Hepatic stellate cell (primary cell): ENCODE measurements at places on chromosomes 3 and 15.

DNA sequence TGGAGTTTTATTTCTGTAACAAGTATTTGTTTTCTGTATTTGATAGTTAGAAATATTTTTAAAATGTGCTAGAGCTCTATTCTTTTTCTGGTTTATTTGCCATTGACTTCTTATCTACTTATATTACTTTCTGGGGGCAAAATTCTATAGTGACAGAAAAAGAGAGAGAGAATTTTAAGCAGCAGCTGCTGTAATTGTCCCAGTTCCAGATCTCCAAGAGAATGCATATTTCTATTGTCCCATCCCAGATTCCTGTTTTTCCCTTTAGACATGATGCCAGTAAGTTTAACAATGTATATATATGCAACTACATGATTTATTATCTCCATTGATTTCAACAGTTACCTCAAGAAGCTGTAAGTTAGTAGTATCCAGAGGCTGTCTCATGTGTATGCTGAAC is 541.7 kb upstream of the ZNF385D start:
- DNase-seq, result no peak

DNA sequence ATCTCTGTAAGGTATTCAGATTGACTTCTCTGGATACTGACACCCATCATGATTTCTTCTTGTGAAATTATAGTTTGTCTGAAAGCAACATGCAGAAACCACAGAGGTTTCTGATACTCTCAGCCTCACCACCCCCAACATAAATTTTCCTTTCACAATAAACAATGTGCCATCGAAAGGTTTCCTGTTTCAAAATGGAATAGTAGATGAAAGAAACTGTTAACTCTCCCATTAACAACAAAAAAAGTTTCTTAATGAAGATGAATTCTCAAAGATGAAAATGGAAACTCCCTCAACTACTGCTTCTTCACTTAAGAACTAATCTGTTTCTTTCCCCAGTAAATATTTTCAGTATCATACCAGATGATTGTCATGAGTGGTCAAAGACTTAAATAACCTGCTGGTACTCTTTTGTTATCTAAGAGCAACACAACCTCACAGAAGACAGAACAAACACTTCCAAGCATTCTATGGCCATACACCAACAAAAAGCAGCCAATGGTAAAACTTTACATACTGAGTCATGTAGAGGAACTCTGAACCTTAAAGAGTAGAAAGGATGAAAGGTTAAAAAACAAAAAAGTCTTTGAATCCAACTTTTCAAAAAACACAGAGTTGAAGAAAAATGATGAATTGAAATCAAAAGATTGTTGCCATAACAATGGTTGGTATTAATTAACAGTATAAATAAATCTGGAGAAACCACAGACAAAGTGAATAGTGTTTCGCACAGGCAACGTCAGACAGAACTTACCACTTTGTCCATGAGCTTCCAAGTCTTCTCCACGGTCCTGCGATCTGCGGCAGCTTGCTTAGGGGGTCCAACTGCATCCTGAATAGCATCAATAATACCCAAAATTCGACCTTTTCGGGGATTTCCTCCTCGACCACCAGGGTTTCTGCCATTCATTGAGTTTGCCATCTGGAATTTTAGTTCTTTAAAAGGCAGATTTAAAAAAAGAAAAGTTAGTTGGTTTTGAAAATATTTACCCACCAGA is 1.9 kb downstream of the CBLB start:
- DNase-seq, result no peak

DNA sequence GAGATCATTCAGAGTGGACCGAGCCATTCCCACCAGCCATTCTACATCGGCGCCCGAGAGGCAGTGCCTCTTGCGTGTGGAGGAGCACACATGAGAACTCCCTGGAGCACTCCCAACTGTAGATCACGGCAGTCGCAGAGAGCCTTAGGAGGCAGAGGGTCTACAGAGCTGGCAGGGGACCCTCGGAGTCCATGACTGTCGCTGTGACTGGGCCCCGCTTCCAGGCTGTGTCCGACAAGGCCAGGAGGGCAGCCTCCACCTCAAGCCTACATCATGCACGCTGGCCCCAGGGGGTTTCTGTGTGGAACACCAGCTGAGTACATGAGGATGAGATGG is 159.0 kb downstream of the CHSY1 start:
- DNase-seq, result no peak

- DNase-seq, result no peak
Measured at GRCh38 chr15:75809986-75810750, 33.1 kb upstream of the UBE2Q2 start.

- DNase-seq, result no peak
Measured at GRCh38 chr3:69772152-69772867, 33.0 kb downstream of the MITF start.

GRCh38 chr15:68598171-68599152 is 19.7 kb downstream of the CORO2B start:
- no peak for DNase-seq

- no peak for DNase-seq
Measured at GRCh38 chr3:98769448-98769847, 6.3 kb downstream of the ST3GAL6 start.

DNA sequence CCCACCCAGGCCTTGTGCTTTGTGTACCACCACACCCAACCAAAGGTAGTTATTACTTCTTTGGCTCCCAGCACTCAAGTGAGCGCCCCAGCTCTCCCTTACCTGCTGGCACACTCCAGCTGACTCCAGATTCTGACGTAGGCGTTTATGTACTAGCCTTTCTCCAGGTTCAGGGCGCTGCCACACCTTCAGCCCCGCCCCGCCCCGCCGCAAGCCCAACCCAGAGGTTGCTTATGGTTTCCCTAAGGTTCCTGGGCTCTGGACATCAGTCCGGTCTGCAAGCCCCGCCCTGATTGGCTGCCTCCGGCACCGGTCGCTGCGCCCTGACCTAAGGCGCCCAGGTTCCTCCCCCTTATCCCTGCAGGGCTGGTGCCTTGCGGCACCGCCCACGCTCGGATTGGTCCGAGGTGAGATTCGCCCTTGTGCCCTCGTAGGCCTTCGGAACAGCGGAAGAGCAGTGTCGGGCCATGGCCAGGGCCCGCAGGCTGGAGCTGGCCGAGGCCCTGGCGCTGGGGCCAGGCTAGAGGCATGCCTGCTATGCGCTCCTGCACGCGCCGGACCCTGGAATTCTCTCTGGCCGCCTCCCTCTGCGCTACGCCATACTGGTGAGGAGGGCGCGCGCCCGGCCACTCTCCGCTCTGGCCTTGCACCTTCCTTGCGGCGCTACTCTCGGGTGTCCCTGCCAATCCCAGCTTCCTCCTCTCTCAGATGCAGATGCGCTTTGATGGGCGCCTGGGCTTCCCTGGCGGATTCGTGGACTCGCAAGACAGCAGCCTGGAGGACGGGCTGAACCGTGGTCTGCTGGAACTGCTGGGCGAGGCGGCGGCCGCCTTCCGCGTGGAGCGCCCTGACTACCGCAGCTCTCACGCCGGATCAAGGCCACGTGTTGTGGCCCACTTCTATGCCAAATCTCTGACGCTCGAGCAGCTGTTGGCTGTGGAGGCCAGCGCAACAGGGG is 19.8 kb upstream of the NUDT16 start:
- DNase-seq, result peak; percentile 12

GRCh38 chr15:25431836-25432561 is 6.8 kb downstream of the UBE3A start:
- no peak for DNase-seq

DNA sequence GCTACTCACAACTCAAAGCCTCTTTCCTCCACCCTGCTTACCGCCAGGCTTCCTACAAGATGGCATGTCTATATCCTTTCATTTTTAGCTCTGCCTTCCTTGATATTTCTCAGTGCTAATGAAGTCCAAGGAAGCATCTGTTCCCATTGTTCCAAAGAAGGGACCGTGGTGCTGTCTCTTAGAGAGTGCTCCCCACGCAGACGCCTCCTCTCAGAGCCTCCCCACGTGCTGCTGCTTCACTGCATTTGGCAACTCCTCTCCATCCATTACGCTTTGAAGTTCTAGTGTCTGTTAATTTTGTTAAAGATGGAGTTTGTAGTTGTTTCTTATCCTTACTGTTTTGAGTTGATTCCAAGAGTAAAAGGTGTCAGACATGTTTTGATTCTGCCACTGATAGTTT is 26.2 kb downstream of the GNB4 start:
- no peak for DNase-seq

DNA sequence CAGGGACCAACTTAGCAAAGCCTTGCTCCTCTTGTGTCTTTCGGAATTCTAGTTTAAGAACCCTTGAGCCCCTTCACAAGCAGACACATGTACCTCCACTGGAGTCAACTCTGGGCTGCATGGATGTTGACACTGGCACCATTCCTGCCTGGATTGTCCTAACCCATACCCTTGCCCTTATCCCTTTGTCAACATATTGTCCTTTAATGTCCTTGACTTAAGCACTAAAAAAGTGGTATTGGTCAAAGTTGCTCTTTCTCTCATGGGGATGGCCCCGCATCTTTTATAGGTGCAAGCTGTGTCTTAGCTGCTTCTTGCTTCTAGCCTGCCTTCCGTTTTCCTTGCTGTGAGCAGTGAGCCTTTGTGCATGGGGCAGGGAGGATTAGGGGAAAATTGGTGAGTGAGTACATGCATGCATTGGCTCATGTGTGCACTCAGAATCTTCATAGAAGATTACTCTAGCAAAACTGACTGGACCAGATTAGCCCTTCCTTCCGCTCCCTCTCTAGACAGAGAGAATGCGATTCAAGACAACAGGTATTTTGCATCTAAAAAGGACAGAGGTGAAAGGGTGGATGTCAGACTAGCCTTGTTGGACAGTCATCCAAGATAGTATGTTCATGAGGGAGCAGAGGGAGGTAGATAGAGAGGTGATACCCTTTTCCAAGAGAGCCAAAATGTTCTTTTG is 42.4 kb downstream of the TGFBR2 start:
- no peak for DNase-seq

DNA sequence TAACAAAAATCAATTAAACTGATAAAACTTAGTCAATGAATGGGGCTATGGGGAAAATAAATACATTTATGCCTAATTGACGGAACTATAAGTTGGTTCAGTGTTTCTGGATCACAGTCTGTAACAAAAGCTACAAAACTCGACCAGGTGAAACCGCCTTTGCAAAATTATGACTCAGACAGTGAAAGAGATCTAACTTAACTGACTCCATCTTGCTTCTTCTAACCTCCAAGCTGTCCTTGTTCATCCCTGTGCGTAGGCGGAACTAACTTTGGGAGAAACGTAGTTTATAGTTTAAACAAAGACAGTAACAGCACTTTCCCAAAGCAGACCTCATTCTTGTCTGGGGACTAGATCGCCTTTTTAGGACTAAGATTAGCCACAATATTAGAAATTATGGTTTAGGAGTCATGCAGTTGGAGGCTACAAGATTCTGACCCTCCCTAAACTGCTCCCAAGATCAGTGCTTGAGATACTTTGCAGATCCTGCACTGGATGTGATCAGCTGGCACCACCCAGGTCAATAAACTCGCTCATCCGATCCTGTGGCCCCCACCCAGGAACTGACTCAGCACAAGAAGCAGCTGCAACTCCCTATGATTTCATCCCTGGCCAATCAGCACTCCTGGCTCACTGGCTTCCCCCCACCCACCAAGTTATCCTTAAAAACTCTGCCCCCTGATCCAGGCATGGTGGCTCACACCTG is 7.2 kb upstream of the MFGE8 start:
- no peak for DNase-seq

GRCh38 chr3:115787818-115788217 is 164.5 kb downstream of the GAP43 start:
- DNase-seq, result no peak

DNA sequence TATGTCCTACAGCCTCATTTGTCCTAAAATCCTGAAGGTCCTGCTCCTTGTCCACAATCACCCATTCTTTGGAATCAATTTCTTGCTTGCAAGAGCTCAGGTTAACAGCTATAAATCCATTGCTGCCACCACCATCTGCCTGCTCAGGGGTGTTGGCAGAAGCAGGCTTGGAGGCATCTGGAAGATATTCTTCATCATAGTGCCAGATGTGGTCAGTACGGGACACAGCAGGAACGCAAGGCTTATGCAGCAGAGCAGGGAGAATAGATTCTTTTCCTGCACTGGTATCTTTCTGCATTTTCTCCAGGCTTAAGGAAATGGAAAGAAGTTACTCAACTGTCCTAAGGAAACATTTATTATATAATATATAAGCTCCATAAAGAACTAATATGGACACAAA is 38.5 kb upstream of the CDAN1 start:
- DNase-seq, result no peak

GRCh38 chr3:149401212-149401925 is 23.9 kb upstream of the TM4SF1 start:
- no peak for DNase-seq

DNA sequence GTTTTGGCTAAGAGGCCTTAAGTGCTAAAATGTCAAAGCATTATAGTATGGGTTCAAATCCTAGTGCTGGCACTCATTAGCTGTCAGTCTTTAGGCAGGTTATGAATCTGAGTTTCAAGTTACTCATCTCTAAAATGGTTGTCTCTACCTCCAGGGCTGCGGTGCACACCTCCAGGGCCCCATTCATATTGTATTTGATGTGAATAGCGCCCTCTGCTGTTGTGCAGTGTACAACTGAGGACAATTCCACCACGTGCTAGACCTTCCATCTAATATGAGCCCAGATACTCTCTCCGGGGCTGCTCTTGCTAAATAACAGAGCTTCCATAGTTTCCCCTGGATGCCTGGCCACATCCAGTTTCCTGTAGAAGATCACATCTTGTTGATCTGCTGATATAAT is 54.3 kb downstream of the OXNAD1 start:
- no peak for DNase-seq

DNA sequence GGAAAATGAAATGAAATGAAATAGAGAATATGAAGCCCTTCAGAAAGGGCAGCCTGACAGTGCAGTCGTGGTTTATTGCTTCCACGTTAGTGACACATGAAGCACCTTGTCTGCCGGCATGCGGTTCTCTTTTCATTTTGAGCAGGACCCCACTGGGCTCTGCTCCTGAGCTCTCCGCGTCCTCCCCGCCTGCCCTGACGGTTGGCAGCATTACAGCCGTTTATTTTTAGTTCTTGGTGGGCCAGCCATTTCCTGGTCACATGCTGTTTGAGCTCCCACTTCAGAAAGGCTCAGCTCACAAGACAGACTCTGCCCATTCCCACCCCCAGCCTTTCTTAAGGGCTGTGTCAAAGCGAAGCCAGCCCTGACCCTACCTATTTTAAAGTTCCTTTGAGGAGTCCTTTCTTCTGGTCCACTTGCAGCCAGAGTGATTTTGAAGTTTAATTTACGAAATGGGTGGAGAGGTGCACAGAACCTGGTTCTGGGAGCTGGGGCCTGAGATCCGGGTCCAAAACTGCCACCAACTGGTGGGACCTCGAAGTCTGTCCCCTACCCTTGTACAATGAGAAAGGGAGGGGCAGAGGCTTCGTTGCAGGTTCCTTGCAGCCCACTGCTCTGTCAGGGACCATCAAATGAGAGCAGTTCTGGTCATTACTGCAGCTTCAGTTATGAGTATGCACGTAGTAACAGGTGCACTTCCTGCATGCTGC is 60.1 kb downstream of the MGLL start:
- peak; percentile 44 for DNase-seq

GRCh38 chr3:143576568-143577270 is 271.5 kb downstream of the SLC9A9 start:
- DNase-seq, result no peak

GRCh38 chr15:58298879-58299850 is 132.6 kb upstream of the LIPC start:
- no peak for DNase-seq
